ENCODE measurements at places on chromosomes 7 and 10.

GRCh38 chr7:66330961-66331360 is 125.8 kb downstream of the TPST1 start:
- no peak for DNase-seq

- DNase-seq = no peak
Observed at GRCh38 chr10:102119417-102120141, 589 bp downstream of the LDB1 start.

- no peak for DNase-seq
Observed at GRCh38 chr10:29951441-29951931, 107.9 kb downstream of the JCAD start.

- DNase-seq = no peak
Observed at GRCh38 chr7:134966691-134967090, 19.6 kb upstream of the AGBL3 start.

- DNase-seq = no peak
Observed at GRCh38 chr7:33710608-33711007, 194.7 kb upstream of the BMPER start.

DNA sequence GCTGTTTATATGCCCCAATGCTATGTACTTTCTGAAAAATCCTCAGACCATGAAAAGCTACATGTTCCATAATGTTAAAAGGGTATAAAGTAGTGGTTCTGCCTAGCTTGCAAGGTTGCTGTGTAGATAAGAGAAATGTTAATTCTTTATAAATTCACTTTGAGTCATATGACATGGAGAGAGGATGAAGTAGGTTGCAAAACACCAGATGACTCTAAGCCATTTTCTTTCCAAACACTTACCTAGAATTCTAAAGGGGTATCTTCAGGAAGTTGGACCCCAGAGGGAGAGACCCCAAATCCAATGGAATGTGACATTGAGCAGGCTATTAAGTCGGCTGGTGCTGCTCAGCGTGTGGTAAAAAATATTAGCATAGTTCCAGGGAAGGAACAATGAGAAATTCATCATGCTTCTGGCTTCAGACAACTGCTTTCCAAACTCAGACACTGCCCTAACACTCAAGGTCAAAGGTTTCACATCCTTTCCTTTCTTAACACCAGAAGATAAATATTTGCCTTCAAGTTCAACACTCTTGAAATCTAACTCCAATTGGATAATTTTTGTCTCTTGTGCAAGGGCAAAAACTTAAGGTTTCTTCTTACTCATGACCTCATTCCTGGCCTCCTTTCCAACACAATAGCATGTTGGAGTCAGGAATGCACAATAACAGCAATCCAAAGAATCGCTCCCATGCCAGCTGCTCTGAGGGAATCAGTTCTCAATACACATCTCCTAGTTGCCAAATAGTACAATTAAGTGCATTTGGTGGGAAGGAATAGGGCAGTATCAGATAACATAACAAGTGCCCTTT is 100.7 kb upstream of the AFAP1L2 start:
- DNase-seq = no peak

GRCh38 chr7:50940621-50941020 is 157.9 kb upstream of the GRB10 start:
- DNase-seq = no peak

DNA sequence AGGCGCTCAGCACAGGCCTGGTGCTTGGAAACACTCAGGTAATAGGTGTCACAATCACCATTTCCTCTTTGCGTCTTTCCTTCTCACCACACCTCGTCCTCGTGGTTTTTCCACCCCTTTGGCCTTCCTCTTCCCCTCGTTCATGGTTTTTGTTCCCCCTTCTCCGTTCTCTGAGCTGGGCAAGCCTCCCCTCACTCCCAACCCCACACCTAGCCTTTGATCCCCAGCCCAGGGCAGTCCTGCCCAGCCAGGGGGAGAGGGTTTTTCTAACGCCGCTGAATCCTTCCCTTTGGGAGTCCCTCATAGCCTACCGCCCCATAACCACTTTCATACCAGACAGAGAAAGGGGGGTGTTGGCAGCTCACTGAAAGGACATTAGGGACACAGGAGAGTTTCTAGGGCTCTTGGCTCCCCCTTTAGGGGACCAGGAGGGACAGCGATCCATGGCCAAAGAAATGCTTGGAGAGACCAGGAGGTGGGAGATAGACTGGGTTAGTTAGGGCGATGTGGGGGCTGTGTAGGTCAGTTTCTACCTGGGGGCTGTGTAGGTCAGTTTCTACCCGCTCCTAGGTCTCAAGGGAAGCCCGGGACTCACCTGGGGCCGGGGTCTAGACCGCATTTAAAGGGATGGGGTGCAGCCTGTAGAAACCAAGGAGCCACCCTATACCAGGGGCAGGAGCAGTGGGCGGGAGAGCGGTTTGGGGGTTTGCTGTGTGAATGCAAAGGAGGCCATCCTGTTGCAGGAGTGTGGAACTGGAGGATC is 1.4 kb downstream of the EPHB4 start:
- no peak for DNase-seq

GRCh38 chr7:151177310-151177709 is 9.7 kb downstream of the ASB10 start:
- DNase-seq = no peak

- DNase-seq = no peak
Observed at GRCh38 chr7:1101563-1102431, 13.9 kb downstream of the GPER1 start.

DNA sequence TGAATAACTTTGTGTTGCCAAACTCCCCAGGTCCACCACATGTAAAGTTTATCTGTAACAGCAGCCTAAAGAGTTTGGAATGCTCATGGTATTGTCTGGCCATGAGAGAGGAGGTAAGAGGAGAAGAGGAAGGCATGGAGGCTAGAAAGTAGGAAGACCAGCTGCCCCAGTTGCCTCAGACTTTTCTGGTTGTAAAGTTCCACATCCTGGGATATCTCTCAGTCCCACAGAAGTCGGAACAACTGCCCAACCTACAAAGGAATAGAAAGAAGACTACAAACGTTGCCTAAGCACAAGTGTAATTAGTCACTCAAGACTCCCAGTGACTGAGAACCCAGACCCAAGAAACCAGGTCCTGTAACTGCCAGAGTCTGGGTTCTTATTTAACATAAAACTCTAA is 47.3 kb downstream of the CREB3L2 start:
- no peak for DNase-seq

- no peak for DNase-seq
Observed at GRCh38 chr7:156578578-156578940, 62.0 kb upstream of the RNF32 start.

- no peak for DNase-seq
Observed at GRCh38 chr7:101516851-101517250, 112.2 kb downstream of the MYL10 start.

DNA sequence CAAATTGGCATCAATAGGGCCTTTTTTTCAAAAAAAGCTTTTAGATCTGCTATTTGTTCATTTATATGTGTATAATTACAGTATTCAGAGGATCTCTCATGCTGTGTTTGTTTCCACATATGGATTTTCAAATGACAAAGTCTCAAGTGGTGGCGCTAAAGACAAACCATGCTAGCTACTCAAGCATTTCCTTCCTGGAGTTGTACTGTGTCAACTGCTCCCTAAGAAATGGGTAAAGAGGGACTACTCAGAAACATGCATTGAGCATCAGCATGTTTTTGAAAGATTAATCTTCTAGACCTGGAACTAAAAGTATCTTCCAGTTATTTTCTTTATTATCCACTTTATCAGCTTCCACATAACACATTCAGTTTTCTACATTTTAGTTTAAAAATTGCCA is 12.7 kb downstream of the CNTNAP2 start:
- no peak for DNase-seq

- DNase-seq = peak; percentile 15
Observed at GRCh38 chr7:46054272-46054671, 133.2 kb upstream of the IGFBP3 start.

DNA sequence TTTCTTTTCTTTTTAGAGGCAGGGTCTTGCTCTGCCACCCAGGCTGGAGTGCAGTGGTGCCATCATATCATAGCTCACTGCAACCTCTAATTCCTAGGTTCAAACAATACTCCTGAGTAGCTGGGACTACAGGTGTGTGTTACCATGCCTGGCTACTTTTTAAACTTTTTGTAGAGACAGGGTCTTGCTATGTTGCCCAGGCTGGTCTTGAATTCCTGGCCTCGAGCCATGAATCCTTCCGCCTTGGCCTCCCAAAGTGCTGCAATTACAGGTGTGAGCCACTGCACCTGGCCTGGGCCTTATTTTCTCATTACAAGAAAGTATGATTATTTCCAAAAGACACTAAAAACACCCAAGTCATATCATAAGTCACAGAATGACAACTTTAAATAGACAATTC is 106.6 kb downstream of the CDK6 start:
- no peak for DNase-seq

GRCh38 chr7:26066736-26067135 is 85.3 kb upstream of the NFE2L3 start:
- no peak for DNase-seq

DNA sequence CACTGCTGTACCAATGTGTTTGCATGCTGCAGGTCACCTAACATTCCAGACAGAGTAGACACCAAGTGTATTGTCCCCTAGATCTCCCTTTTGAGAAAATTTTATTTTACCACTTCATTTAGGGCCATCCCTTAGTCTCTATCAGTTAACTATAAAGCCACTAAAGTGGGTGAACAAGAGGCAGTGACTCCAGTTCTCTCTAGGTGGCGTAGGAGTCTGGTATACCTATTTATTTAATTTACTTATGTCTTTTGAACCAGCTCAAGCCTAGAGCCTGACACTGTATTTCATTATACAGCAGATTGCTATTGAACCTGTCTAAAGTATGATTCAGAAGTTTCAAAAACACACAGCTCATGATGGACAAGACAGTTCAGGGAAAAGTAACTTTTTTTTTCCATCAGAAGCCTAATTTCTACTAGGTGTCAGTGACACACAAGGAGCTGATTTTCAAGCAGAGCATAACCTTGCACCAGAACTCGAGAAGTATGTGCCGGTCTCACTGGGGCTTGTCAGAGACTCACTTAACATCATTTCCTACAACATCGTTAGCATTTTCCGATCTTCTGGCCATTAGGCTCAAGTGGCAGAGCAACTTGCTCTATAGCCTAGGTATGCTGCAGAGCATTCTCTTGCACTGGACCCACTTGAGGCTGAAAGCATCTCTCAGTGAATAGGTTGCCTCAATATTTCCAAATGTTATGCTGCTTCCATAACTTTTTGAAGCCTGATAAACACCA is 175.4 kb downstream of the CDC14C start:
- DNase-seq = no peak

DNA sequence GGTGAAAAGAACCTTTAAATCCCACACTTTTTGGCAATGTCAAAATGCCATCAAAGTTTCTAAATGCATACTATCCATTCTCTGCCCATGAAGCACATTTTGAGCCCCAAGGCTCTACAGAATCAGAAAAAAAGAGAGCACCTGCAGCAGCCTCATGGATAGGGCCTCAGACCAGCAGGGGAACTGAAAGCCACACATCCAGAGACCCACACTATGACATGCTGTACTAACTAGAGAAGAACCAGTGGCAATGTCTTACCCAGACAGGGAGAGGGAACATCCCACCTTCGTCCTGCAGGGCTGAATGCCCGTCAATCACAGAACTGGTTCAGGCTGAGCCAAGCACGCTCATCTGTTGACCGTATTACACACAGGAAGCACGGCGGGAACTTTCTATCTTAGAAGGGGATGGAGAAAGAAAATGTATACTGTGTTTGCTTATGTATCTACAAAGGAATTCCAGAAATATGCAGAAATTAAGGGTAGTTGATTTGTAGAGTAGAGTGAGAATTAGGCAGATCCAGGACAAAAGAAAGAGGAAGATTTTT is 237.2 kb downstream of the GLI3 start:
- no peak for DNase-seq

- no peak for DNase-seq
Observed at GRCh38 chr10:12484941-12485805, 135.8 kb downstream of the CAMK1D start.

DNA sequence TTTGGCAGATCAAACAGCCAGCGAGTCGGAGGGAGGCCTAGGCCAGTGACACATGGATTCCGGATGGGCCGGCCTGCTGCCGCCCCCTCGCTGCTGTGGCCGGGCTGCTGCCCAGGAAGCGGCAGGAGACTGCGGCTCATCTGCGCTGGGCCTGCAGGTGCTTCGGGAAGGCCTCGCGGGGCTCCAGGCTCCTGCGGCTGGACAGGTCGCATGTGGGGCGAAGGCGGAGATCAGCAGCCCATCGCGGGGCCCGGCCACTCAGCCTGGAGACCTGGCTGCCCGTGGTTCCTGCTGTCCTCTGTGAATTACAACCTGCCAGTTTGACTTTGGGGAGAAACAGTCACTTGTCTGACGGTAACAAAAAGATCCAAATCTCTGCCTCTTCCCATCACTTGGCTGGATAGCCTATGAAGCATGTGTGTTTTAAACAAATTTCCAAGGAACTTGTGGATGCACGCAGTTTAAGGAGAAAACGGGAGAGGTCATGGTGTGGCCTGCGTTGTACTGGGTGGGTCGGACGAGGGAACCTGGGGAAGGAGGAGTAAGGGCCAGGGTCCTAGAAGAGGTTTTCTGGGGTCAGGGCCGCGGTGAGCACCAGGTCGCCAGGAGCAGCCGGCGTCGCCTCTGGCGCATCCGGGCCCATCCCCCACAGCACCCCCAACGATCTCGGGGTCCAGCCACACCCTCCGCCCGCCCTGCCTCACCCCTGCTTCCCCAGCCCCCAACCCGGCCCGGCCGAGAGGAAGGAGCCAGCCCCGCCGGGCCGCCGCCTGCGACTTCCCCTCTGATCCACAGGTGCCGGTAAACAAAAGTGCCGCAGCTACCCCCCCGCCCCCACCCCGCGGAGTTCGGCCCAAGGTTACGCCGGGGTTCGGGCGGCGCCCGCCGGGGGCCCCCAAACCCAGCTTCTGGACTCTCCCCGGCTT is 1.6 kb downstream of the SPOCK2 start:
- no peak for DNase-seq

DNA sequence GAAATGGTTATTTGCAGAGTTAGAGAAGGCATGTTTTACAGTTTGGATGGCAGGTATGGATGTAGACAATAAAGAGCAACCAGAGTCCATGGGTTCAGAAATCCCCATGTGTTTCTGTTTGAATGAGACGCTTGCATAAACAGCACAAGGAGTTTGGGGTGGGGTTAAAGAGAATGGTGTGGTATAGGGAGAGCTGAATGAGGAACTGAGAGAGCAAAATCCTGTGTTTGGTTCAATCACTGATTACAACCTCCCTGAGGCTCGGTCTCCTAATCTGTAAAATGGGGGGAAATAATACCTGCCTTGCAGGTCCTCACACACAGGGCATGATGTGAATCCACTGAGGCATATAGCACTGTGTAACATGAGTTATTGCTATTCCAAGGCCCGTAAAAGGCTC is 23.7 kb downstream of the CAV1 start:
- DNase-seq = no peak

- DNase-seq = no peak
Observed at GRCh38 chr7:125491137-125491536, 561.5 kb upstream of the POT1 start.

GRCh38 chr10:13219685-13220670 is 14.2 kb downstream of the UCMA start:
- no peak for DNase-seq

DNA sequence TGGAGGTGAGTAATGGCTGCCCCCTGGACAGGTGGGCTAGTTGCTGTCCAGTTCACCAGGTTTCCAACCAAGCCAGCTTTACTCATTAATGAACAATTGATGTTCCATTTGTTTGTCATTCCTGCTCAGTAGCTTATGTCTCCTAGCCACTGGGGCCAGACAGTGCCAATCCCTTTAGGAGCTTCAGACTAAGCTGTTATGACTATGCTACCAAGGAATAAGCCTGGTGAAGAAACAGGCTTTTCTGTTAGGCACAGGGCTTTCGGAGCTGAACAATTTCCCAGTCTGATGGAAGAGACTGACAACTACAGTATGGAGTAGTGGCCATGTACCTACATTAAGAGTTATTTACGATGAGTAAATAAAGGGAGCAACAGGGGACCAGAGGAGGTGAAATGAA is 2.1 kb upstream of the FMC1 start:
- DNase-seq = no peak

GRCh38 chr7:132400561-132401142 is 175.6 kb downstream of the PLXNA4 start:
- no peak for DNase-seq

Data from right lung (tissue), 10 donors.